ENCODE measurements at places on chromosomes 11 and 22.

DNA sequence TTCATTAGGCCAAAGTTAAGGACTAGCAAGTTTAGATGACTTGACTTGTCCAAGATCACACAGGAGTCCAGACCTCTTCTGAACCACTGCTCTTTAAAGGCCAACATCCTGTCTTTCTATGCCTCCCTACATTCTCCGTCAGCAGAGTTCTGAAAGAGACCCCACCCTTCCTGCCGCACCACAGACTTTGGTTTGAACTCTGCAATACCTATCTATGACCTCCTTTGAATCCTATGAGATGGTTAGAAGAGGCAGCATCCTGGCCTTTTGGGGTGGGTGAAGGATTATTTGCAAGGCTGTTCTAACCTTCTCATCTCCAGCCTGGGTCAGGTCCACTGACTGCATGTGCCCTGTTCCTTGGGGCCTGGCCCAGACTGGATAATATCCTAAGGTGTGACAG lies 4.3 kb upstream of the RRM1 start:
- H3K27ac ChIP-seq, result no peak overlapping the region
- no peak for DNase-seq
- H3K4me3 ChIP-seq, result no peak overlapping the region
- no peaks in the 10 kb centered on the region for H3K4me1 ChIP-seq
- no peaks in the 10 kb centered on the region for H3K36me3 ChIP-seq
- H3K27me3 ChIP-seq, result no peaks in the 10 kb centered on the region

DNA sequence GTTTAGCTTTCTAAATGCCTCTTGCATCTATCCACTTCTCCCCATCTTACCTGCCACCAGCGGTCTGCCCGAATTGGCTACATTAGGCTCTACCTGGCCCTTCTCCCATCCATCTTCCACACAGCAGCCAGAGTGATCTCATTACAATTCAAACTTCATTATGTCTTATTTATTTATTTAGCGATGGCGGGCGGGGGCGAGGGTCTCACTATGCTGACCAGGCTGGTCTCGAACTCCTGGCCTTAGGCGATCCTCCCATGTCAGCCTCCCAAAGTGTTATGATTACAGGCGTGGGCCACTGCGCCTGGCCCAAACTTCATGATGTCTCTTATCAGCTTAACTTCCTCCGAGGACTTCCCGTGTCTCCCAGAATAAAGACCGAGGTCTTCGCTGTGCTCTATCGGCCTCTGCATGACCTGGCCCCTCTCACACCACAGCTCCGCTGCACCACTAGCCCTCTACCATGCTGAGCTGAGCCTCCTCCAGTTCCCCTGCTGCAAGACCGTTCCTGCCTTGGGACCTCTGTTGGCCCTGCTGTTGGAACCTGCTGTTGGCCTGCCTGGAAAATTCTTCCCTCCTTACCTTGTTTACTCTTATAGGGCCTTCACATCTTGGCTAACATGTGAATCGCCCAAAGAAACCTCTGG lies 870 bp upstream of the CTTN start:
- peaks cover 3% of the 10 kb centered on the region for H3K36me3 ChIP-seq
- peak overlapping the region; percentile 78 for H3K27ac ChIP-seq
- no peak for DNase-seq

GRCh38 chr11:111641339-111642015 lies 39.2 kb downstream of the SIK2 start:
- H3K36me3 ChIP-seq, result no peaks in the 10 kb centered on the region
- H3K4me1 ChIP-seq, result no peaks in the 10 kb centered on the region
- no peaks in the 10 kb centered on the region for H3K27me3 ChIP-seq
- DNase-seq, result no peak
- no peak overlapping the region for H3K4me3 ChIP-seq

DNA sequence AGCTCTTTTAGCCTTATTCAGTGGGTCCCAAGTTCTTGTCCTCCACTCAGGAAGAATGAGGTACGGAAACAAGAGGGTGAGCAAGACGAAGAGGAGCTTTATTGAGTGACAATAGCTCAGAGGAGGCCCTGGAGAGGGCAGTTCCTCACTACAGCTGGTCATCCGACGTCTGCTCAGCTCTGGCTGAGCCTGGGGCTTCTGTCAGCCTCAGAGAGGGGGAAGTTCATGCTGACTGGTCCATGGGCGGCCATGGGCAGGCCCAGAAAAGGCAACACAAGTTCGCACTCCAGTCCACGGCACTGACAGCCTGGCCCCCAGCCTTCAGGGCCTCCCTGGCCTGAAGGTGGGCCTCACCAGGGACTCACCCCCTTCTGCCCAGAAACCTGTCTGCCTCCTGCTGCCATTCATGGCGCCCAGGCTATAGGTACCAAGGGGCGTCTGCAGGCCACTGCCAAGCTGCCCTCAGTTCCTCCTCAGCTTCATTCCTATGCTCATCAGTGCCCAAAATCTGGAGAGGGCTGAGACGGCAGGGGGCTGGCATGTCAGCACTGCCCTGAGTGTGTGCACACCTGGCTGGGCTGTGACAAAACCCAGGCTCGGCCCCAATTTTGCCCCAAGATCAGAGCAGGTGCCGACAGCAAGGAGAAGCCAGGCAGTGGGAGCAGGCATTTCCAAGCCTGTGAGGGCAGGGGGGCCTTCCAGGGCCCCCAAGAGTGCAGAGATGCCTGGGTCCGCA lies 21.7 kb upstream of the KIAA0930 start:
- no peaks in the 10 kb centered on the region for H3K27me3 ChIP-seq
- DNase-seq, result no peak
- H3K4me1 ChIP-seq, result no peaks in the 10 kb centered on the region
- no peaks in the 10 kb centered on the region for H3K36me3 ChIP-seq

GRCh38 chr11:127106938-127107337 lies 106.4 kb upstream of the KIRREL3 start:
- H3K27me3 ChIP-seq, result no peaks in the 10 kb centered on the region
- H3K36me3 ChIP-seq, result no peaks in the 10 kb centered on the region
- H3K4me3 ChIP-seq, result no peak overlapping the region
- no peak for DNase-seq
- H3K4me1 ChIP-seq, result no peaks in the 10 kb centered on the region
- H3K27ac ChIP-seq, result no peak overlapping the region

- H3K4me1 ChIP-seq, result peaks cover 25% of the 10 kb centered on the region
- no peak for DNase-seq
- H3K27ac ChIP-seq, result no peak overlapping the region
- H3K27me3 ChIP-seq, result no peaks in the 10 kb centered on the region
- H3K4me3 ChIP-seq, result no peak overlapping the region
- no peaks in the 10 kb centered on the region for H3K36me3 ChIP-seq
These were observed 17.0 kb upstream of the SCGB1A1 start for GRCh38 chr11:62401811-62402210.

- DNase-seq, result no peak
- no peak overlapping the region for H3K4me3 ChIP-seq
- no peaks in the 10 kb centered on the region for H3K4me1 ChIP-seq
- H3K36me3 ChIP-seq, result no peaks in the 10 kb centered on the region
- H3K27me3 ChIP-seq, result peaks cover 18% of the 10 kb centered on the region
These were observed 11.5 kb upstream of the IFT27 start for GRCh38 chr22:36787204-36787988.

GRCh38 chr22:33036881-33037280 lies 21.3 kb downstream of the SYN3 start:
- H3K36me3 ChIP-seq, result no peaks in the 10 kb centered on the region
- no peaks in the 10 kb centered on the region for H3K27me3 ChIP-seq
- H3K27ac ChIP-seq, result no peak overlapping the region

GRCh38 chr11:7595016-7595866 lies 78.1 kb downstream of the CYB5R2 start:
- no peaks in the 10 kb centered on the region for H3K27me3 ChIP-seq
- no peak overlapping the region for H3K4me3 ChIP-seq
- DNase-seq, result no peak
- no peaks in the 10 kb centered on the region for H3K36me3 ChIP-seq

DNA sequence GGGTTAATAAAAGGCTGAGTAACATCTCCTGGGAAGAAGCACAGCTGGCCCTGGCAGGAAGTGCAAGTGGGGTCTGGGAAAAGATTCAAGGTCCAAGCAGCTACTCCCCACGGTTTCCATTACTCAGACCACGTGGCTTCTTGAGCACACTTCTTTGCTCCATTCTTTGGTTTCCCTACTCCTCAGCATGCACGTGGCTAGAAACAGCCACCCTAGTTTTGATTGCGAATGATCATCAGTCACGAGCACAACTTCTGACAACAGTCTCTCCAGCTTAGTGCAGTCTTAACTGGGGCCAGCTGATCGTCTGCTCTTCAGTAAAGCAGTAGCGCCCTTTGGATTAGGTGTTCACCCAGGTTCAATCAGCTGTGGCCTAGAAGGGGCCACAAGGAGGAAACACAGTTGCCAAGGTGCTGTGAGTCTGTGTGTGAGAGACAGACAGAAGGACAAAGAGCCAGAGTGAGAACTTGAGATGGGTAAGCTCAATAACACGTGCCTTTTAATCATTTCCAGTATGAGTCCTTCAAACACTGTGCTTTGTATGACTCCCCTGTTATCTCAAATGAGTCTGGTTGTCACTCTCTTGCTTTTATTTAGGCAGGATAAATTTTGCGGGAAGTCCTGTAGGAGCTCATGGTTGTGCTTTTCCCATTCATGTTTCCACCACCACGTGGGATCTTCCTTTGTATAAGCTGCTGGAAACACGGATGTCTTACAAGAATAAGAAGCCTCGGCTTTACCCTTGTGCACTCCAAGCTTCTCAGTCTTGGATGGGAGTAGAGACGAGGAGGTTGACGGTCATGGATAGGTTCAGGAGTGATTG lies 901 bp upstream of the PARVA start:
- no peaks in the 10 kb centered on the region for H3K36me3 ChIP-seq
- H3K4me3 ChIP-seq, result peak overlapping the region; percentile 95
- H3K4me1 ChIP-seq, result peaks cover 6% of the 10 kb centered on the region
- peak overlapping the region; percentile 86 for H3K27ac ChIP-seq
- H3K27me3 ChIP-seq, result no peaks in the 10 kb centered on the region

- no peaks in the 10 kb centered on the region for H3K27me3 ChIP-seq
- peaks cover 27% of the 10 kb centered on the region for H3K4me1 ChIP-seq
- no peak overlapping the region for H3K4me3 ChIP-seq
- no peak overlapping the region for H3K27ac ChIP-seq
- DNase-seq, result no peak
These were observed 1.4 kb downstream of the MFNG start for GRCh38 chr22:37484480-37485394.

GRCh38 chr11:33067294-33067693 lies 27.9 kb downstream of the TCP11L1 start:
- no peaks in the 10 kb centered on the region for H3K27me3 ChIP-seq
- H3K36me3 ChIP-seq, result peaks cover 4% of the 10 kb centered on the region
- H3K4me1 ChIP-seq, result no peaks in the 10 kb centered on the region
- DNase-seq, result no peak

GRCh38 chr11:101478587-101479369 lies 105.0 kb downstream of the TRPC6 start:
- H3K4me1 ChIP-seq, result 0 out of 2 replicates have a peak, but pooled peaks cover 4% of the 10 kb centered on the region
- H3K27me3 ChIP-seq, result no peaks in the 10 kb centered on the region

DNA sequence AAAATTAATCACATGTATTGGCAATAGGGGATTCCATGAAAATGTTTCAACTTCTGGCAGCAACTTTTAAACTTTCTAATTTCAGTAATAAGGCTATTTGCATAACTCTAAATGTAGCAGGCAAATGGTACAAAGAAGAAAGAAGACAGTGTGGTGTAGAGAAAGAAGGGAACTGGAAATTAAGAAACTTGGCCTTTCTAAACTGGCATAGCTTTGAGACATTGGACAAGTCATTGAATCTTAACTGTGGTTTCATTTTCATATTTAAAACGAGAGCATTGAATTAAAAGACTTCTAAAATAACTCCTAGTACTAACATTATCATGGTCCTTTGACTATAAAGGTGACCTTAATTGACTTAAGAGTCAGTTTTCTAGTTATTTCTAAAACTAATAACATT lies 125.0 kb downstream of the UVRAG start:
- no peaks in the 10 kb centered on the region for H3K4me1 ChIP-seq
- no peak overlapping the region for H3K27ac ChIP-seq
- no peaks in the 10 kb centered on the region for H3K36me3 ChIP-seq
- no peak for DNase-seq
- no peaks in the 10 kb centered on the region for H3K27me3 ChIP-seq
- H3K4me3 ChIP-seq, result no peak overlapping the region

DNA sequence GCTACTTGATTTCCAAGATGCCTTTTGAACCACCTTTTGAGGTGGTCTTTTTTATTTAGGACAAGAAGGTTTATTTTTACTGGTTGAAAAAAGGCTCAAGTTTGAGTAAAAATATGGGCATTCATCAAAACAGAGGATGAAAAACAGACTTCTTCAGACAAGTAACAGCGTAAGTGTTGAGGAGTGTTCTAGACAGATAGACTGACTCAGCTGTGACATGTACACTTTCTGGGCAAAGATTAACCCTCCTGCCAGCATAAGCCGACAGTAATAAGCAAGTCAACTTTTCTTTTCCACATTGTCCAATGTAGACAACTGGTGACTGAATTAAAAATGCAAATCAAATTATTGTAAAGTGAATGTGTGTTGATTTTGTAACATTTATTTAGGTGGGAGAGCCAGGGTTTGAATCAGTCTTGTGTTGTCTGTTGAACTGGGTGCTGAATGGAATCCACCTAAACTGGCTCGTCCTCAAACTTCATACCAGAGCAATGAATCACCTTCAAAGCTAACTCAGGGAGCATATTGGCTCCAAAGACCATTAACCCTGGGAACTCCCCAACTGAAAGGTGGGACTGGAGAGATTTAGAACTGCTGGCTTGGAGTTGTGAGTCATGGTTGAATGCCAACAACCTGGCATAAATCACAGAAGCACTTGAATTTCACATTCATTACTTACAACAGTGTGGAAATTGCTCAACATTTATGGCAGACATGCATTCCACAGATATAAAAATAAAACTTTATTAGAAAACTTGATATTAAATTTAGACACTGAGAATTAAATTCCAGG lies 377.0 kb downstream of the ETS1 start:
- H3K27ac ChIP-seq, result peak overlapping the region; percentile 51
- no peaks in the 10 kb centered on the region for H3K36me3 ChIP-seq
- no peak overlapping the region for H3K4me3 ChIP-seq
- DNase-seq, result peak; percentile 51
- H3K27me3 ChIP-seq, result no peaks in the 10 kb centered on the region
- H3K4me1 ChIP-seq, result peaks cover 25% of the 10 kb centered on the region

DNA sequence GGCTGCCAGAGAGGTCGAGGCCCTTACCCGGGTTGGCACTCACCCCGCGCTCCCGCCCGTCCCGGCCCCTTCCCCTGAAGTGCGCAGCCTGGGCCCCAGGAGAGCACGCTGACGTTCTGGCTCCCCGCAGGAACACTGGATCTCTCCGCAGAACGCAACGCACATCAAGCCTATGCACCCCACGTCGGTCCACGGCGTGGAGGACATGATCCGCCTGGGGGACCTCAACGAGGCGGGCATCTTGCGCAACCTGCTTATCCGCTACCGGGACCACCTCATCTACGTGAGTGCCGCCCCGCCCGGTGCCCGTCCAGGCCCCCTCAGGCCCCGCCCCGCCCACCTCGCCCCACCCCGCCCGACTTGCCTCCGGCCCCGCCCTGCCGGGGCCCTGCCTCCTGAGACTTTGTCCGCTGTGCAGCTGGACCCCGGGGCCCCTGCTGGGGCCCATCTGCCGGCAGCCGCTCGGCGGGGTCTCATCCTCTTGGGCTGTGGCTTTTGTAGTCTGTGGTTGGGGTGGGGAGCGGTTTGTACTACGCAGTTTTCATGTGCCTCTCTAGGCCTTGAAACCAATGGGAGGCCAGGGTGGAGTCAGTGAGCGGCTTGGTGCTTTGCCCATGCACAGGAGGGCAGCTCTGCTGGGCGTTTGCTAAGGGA lies 19.7 kb downstream of the MYO7A start:
- H3K27me3 ChIP-seq, result no peaks in the 10 kb centered on the region
- H3K4me3 ChIP-seq, result no peak overlapping the region
- DNase-seq, result no peak
- H3K36me3 ChIP-seq, result no peaks in the 10 kb centered on the region
- no peak overlapping the region for H3K27ac ChIP-seq
